Activated CD4-positive, CD25-positive, alpha-beta regulatory T cell treated with anti-CD3 and anti-CD28 coated beads, Interleukin-2, amount 50 U/mL, for 72 hours (primary cell): ENCODE measurements at places on chromosomes 1 and 21.
A peak's percentile ranks its signal among the peaks of the same experiment; 100 is the strongest.

- DNase-seq = no peak
These were observed 3.5 kb upstream of the TFF1 start for GRCh38 chr21:42369821-42370220.

DNA sequence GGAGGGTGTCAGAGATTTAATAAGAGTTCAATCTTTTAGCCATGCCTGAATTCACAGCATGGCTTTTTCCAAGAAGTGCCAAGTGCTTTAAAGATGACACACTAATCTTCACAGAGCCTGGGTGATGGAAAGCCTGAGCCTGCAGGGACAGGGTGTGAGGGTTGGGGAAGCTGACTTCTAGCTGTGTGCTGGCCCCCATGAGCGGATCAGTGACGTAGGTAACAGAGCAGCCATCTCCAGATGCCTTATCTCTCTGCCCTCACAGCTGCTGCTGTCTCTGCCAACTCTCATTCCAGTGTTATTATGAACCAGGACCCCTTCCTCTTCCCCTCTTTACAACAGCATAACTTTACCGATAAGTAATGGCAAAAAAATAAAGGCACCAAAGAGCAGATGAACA is 30.6 kb downstream of the FAM78B start:
- no peak for DNase-seq

- no peak for DNase-seq
These were observed 157.2 kb downstream of the PTGER3 start for GRCh38 chr1:70890408-70890807.

DNA sequence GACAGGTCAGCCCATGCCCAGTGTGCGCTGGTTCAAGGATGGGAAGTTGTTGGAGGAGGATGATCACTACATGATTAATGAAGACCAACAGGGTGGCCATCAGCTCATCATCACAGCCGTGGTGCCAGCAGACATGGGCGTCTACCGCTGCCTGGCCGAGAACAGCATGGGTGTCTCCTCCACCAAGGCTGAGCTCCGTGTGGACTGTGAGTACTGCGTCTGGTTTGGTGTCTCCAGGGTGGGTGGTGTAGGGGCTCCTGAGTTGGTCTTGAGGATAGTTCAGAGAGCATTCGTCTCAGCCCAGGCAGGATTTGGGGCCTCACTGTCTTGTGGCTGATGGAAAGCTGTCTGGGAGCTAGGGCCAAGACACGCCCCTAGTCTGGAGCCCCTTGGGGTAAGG is 83.2 kb downstream of the TRIM11 start:
- DNase-seq = no peak

- DNase-seq = peak; percentile 64
These were observed 382 bp downstream of the GPBP1L1 start for GRCh38 chr1:45686015-45686287.

GRCh38 chr21:36909901-36910561 is 56.4 kb downstream of the HLCS start:
- DNase-seq = peak; percentile 41

- no peak for DNase-seq
These were observed 1.2 kb upstream of the TAL1 start for GRCh38 chr1:47233186-47233585.

- DNase-seq = no peak
These were observed 62.7 kb downstream of the ZC3H11B start for GRCh38 chr1:219550201-219550600.
